Effector memory CD8-positive, alpha-beta T cell (primary cell): ENCODE measurements at places on chromosomes 1 and 21.

- no peak for DNase-seq
These were observed 9.1 kb downstream of the SSBP3 start for GRCh38 chr1:54397090-54397591.

GRCh38 chr21:25464275-25464674, 143.0 kb downstream of the MRPL39 start:
- no peak for DNase-seq

DNA sequence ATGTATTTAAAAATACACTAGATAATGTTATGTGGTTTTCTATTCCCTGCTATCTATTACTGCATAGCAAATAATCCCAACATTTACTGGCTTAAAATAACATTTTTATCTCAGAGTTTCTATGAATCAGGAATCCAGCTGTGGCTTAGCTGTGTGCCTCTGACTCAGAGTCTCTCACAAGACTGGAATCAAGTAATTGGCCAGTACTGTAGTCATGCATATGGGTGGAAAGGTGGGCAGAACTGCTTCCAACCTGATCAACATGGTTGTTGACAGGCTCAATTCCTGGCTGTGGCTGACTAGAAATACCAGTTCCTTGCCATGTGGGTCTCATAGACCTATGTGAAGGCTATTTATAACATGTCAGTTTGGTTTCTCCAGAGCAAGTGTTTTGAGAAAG, 131.8 kb downstream of the PDE4B start:
- DNase-seq, result no peak

DNA sequence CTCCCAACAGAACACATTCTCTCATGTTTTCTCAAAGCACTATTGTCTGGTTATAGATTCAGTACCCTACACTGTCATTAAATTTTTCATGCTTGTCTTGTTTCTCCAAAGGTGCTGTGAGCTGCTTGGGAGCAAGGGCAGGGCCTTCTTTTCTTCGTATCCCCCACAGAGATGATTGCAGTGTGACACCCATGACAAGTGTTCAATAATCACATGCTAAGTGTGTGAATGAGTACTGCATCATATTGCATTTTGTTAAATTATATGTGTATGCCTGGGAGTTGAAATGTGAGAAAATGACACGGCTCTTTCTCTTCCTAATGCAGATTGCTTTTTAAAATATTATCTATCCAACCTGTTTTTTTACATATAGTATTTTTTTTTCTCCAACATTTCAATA, 57.3 kb upstream of the MAGI3 start:
- no peak for DNase-seq

- no peak for DNase-seq
These were observed 249.2 kb upstream of the NFIA start for GRCh38 chr1:60833173-60833572.

DNA sequence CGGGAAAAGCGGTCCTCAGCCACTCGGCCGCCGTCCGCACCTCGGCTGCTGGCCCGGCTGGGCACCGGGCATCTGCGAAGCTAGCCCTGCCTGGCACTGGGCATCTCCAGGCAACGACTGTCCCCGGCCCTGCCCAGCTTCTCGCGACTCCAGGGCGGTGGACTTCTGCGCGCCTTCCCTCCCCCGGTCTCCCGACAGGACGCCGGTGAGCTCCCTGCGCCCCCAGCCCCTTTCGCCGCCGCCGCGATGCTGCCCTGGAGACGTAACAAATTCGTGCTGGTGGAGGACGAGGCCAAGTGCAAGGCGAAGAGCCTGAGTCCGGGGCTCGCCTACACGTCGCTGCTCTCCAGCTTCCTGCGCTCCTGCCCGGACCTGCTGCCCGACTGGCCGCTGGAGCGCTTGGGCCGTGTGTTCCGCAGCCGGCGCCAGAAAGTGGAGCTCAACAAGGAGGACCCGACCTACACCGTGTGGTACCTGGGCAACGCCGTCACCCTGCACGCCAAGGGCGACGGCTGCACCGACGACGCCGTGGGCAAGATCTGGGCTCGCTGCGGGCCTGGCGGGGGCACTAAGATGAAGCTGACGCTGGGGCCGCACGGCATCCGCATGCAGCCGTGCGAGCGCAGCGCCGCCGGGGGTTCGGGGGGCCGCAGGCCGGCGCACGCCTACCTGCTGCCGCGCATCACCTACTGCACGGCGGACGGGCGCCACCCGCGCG, 514 bp downstream of the FAM43B start:
- DNase-seq, result no peak

- no peak for DNase-seq
These were observed 24.6 kb downstream of the NTPCR start for GRCh38 chr1:232974971-232975370.

DNA sequence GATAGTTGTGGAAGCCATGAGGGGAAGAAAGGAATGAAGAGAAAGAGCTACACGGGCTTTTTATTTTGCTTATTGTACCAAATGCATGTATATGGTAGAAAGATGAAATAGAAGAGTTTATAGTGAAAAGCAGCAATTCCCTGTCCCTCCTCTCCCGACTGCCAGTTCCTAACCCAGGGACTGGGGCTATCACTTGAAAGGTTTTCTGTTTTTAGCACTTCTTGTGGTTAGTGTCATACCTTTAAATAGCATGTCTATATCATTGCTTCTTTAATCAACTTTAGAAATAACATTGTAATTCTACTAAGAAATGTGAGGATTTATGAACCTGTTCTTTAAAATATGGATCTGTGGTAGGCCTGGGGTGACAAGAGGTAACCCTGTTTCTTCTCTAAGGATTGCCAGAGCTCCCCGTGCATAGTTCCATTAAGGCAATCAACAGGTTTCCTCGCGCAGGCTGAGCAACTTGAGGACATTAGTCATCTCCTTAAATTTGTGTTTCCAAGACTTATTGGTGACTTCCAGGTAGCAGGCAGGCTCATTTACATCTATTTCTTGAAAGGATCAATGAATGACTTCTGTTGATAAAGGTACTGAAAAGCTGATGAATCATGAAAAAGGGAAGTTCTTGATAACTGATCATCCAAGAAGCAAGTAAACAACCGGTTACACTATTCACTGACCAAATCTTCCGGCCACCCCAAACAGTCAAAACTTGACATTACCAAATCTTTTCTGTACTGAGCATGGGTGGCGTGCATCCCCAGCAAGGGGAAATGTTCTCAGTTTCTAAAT, 37.8 kb upstream of the S1PR1 start:
- DNase-seq, result no peak

- DNase-seq, result no peak
These were observed 15.2 kb downstream of the TINAGL1 start for GRCh38 chr1:31591425-31592093.

- DNase-seq, result peak; percentile 1
These were observed 630 bp downstream of the MTF2 start for GRCh38 chr1:93079685-93080141.

- no peak for DNase-seq
These were observed 15.1 kb downstream of the USP33 start for GRCh38 chr1:77744576-77744975.

DNA sequence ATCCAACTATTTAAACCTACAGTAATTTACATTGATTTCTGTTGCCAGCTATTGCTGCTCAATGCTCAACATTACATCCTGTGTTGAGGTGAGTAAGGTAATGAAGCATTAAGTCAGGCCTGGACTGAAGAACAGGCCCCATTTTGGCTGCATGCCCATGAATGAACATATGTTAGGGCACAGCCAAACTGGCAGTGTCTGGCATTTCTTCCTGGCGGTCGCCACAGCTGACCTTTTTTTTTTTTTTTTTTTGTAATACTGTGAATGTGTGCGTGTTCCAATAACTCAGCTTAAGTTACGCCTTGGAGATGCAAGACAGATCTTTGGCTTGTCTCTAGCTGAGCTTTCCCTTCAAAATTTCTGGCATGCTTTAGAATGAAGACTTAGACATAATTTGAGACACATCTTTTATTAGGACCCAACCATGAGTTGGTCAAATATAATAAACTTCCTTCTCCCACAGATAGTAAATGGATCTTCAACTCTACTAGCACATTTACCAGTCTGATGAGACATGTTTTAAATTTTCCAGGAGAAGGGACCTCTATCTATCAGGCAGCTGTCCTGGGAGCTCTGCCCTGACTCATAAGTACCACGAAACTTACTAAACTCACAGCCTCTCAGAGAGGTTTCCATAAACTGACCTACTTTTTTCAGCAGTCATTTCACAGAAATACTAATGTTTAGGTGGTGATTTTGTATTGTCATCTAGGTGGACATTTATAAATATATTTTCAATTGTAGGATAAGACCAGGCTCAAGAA, 341.1 kb upstream of the RUNX1 start:
- DNase-seq, result no peak

GRCh38 chr1:183937611-183938010, 99.9 kb downstream of the COLGALT2 start:
- DNase-seq, result no peak

DNA sequence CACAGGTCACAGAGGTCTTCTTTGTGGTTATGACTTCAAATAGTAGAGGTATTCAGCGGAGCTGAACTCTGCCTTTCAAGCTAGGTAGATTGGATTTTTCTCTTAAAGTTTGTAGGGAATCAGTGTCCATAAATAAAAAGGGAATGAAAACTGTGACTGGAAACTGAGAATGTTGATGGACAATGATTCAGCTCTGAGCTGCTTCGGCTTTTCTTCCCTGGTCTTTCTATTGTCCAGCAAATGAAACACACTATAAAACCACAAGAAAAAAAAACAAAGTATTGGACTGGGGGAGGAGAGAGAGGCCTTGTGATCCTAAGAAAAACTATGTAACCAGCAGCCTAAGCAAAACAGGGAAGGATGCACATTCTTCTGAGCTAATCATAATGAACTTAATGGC, 11.1 kb downstream of the TNNI3K start:
- DNase-seq, result no peak

GRCh38 chr1:70818401-70818800, 229.2 kb downstream of the PTGER3 start:
- no peak for DNase-seq

- no peak for DNase-seq
These were observed 61.3 kb downstream of the ALPL start for GRCh38 chr1:21570528-21570875.

DNA sequence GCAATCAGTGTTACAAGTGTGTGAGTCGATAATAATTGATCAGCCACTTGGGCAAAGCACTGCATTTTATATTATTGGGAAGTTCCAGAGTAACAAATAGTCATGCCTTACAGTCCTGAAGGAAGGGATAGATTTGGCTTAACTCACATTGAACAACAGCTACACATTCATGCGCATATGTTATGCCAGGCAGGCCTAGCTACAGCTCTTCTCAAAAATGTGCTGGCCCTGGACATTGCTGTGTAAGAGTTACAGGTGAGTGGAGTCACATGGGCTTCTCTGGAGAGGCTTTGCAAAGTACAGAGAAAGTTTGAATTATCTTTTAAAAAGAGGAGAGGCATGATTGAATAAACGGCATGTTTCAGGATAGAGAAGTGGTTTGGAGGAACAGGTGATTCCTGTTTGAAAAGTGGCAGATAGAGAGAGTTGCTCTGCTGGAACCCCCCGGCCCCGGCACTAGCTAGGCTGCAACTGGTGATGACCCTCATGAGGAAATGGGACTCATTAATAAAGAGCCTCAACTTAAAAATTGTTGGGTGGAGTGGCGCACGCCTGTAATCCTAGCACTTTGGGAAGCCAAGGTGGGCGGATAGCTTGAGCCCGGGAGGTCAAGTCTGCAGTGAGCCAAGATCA, 200.6 kb downstream of the CRB1 start:
- DNase-seq, result no peak

GRCh38 chr1:150236614-150237100, 745 bp upstream of the ANP32E start:
- DNase-seq, result no peak

- no peak for DNase-seq
These were observed 129.9 kb downstream of the SLC30A10 start for GRCh38 chr1:219798283-219799030.

- no peak for DNase-seq
These were observed 304.6 kb downstream of the PTPRU start for GRCh38 chr1:29540801-29541357.

GRCh38 chr1:168826269-168826668, 97.3 kb upstream of the DPT start:
- no peak for DNase-seq

DNA sequence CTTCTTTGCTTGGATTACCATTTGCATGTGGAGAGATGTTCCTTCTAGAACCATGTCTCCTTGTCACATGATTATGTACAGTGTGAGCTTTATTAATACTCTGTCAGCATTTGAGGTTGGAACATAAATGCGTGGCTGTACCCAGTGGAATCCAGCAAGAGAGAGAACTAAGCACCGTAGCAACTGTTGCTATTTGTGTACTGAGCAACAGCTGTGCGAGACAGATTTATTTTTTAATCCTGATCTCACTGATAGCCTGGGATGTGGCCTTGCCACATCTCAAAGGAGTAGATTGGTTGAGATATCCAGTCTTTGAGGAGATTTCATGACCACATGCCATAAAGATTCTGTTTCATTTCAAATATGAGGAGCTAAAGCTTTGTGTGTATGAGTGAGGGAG, 43.4 kb downstream of the KIF1B start:
- DNase-seq, result no peak

GRCh38 chr1:59673573-59674450, 140.9 kb upstream of the HOOK1 start:
- no peak for DNase-seq

- DNase-seq, result no peak
These were observed 102.2 kb downstream of the BARHL2 start for GRCh38 chr1:90614872-90615271.

GRCh38 chr1:163528710-163529348, 207.1 kb downstream of the NUF2 start:
- no peak for DNase-seq

DNA sequence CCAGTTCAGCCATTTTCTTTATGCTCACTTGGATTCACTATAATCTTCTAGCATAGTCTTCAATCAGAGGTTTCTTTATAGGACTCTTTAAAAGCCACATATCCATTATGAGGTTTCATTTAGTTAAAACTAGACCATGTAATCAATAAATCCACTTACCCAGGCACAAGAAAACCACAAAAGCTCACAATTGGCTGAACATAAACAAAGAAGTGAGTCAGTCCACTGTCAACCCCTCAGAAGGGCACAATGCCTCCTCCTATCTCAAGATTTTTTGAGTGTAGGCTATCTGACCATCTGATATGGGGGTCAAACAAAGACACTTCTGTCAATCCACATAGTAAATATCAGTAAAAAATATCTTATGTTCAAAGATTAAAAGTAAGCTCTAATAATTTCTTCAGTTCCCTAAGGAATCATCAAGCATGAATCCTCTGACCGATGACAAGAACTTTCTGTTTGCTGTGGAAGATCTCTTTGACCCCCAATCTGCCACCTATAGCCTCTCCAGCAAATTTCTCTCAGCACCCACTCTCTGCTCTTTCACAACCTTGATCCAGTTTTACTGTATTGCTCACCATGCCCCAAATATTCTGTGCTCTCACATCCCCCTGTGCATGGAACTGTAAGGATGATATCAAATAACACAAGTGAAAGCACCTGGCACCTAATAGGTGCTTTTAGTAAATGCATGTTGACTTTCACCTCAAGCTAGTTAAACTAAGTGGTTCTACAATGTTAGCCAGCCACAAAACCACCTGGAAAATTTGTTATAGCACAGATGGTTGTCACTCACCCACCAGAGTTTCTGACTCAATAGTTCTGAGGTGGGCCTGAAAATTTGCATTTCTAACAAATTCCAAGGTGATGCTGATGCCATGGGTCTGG, 16.7 kb downstream of the RAB3B start:
- no peak for DNase-seq

- no peak for DNase-seq
These were observed 16.3 kb downstream of the URB2 start for GRCh38 chr1:229642376-229642775.

- no peak for DNase-seq
These were observed 19.1 kb upstream of the NTMT2 start for GRCh38 chr1:170126696-170127095.
